Inflammatory macrophage treated with lipopolysaccharide for 4 hours (primary cell): ENCODE measurements at places on chromosomes 16 and 17.

DNA sequence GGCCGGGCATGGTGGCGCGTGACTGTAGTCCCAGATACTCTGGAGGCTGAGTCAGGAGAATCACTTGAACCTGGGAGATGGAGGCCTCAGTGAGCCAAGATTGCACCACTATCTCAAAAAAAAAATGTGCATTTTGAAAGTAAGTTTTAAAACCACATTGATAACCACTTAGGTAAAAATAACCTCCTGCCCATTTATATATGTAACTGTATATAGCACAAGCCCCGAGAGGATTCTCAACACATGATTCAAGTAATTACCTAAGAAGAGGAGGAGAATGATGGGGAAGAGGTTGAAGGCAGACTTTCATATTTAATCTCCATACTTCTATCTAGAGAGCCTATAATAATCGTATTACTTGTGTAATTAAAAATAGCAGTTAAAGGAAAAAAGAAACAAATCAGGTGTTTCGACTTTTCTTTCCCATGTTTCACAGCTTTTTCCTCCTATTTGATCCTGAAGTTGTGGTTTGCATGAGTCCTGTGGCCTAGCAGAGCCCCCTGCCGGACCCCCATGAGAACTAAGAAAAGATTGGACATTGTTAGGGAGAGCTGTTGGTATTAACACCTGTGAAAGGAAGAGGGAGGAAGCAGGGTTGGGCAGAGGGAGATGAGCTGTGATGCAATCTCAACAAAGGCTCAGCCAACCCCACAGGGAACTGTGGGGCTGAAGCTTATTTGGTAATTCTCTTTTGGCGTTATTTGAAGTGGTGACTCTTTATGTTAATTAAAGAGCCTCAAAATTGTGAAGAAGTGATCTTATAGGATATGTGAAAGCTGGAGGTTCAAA, 22.1 kb downstream of the PMFBP1 start:
- no peak for DNase-seq

DNA sequence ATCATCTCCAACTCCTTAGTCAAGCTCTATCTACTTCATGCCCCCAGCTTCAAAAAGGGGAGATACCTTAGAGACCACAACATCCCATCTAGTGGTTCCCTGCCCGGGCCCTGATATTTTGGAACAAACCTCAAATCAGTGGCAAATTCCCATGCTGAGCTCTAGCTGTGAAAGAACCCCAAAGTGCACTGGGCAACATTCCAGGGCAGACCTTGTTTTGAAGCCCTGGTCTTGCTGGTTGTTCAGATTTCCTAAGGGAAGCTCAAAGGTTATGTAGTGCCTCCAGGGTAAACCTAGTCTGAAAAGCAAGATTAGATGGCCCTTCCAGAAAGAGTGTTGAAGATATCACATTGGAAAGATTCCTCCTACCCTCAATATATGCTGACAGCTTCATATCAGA, 16.3 kb downstream of the FAM117A start:
- DNase-seq = no peak

DNA sequence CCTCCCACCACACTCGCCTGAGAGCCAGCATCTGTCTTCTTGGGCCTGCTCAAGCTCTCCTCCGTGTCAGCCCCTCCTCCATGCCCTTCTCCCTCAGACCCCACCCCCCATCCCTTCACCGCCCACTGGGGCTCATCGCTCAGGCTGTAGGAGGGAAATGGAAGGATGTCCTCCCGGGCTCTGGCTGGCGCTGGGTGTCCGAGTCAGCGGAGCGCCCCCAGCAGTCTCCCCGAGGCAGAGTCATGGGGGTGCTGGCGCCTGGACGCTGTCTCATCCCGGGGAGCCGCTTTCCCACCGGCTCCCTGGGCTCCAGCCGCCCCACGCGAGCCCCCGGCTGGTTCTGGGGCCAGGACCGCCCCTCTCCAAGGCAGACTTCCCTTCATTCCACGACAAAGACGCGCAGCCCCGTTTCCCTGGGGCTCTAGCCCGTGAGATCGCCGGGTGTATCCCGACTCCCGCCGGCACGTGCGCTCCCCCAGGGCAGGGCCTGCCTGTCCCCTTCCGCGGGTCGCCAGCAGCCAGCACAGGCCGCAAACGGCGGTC, 428 bp upstream of the ANTKMT start:
- DNase-seq = no peak

DNA sequence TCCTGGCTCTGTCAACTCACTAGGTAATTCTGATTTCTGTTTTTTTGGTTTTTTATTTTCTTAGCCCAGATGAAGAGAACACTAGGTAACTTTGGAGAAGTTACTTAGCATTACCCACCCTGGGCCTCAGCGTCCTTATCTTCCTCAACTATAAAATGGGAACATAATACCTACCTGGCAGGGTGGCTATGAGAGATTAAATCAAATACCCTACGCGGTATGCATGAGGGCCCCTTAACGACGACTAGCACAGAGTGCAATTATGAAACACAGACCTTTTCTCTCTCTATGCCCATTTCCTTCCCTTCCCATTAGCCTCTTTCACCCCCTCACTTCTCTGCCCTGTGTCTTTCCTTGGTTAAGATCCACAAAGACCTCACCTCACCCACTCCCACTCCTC, 11.1 kb downstream of the XPO6 start:
- DNase-seq = no peak

GRCh38 chr17:66724581-66725341, 110.2 kb upstream of the CACNG5 start:
- no peak for DNase-seq

- no peak for DNase-seq
Observed at GRCh38 chr17:54439816-54440215, 460.8 kb upstream of the TOM1L1 start.

DNA sequence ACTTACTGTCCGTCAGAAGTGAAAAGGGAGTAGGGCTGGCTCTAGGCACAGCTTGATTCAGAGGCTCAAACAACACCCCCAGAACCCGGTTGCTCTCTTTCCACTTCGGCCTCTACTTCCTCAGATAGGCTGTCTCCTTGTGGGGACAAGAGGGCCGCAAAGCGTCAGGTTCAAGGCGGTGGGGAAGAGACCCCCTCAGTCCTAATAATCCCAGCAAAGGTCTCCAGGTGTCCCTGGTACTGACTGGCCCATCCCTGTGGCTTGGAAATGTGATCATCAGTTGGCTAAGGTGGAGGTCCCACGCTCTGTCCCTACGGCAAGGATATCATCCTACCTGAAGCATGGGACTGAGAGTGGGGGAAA, 26.0 kb downstream of the NGFR start:
- no peak for DNase-seq

- peak; percentile 47 for DNase-seq
Observed at GRCh38 chr17:77863814-77864161, 94.7 kb upstream of the TNRC6C start.

DNA sequence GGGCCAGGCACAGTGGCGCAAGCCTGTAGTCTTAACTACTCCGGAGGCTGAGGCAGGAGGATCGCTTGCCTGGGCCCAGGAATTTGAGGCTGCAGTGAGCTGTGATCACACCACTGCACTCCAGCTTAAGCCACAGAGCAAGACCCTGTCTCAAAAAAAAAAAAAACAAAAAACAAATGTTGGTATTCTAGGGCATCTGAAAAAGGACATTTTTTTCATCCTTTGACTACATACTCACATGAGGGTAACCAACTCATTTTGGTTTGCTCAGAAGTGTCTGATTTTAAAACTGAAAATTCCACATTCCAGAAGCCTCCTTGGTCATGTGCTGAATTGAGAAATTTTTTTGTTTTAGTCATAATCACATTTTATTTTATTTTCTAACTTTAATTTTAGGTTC, 12.7 kb upstream of the C16orf82 start:
- no peak for DNase-seq

DNA sequence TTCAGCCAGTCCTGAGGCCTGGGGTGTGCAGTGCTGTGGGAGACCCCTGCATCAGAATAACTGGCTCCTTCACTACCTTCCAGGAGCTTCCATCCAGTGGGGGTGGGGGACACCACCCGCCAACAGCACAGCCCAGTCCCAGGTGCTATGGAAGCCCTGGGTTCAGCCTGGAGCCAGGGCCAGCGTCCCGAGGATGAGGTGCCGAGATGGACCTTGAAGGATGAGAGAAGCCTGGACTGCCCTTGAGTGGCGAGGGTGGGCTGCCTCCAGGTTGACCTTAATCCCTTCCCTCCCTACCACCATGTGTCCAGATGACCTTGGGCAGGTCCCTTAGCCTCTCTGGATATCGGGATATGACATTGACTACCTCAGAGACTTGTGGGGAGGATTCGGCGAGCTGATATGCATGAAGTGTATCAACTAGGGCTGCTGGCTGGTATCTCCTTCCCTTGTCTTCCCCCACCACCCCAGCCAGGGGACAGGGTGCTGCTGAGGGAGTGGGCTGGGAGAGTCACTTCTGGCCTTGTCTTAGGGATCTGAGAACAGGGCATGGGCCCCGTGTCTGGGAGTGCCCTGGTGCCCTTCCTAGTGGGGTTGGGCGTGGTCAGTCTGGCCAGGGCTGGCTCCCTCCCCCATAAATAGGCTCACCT, 14.2 kb upstream of the LASP1NB start:
- DNase-seq = no peak

- no peak for DNase-seq
Observed at GRCh38 chr17:65208717-65209116, 71.5 kb downstream of the RGS9 start.

DNA sequence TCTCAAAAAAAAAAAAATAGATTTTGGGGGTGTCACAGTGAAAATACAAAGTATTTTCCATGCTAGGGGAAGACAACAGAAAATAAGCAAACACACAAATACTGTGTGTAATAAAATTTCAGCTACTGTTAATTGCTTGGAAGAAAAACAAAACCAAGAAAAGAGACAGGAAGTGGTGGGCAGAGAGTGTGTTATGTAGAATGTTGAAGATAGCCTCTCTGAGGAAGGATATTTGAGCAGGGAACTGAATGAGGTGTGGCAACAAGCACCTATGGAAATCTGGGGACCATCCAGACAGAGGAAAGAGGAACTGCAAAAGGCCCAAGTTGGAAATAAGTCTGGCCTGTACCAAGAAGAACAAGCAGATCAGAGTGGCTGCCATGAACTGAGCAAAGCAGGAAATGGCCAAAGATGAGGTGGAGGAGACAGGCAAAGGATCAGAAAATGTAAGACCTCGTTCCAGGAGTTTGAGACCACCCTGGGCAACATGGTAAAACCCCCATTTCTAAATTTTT, 7.8 kb upstream of the USP31 start:
- no peak for DNase-seq

DNA sequence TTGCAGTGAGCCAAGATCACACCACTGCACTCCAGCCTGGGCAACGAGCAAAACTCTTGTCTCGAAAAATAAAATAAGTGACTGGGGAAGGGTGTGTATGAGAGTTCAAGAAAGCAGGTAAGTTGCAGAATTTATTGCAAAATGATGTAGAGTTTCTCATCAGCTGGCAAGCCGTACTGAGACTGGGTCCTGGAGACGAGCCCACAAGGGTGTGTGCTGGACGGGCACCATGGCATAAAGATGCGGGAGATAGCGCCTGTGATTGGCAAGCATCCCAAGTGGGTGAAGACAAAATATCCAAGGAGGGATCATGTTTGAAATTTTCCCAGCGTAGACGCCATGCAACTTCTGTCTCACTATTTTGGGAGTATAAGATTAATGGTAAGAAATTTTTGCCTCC, 59.4 kb downstream of the WNT3 start:
- DNase-seq = no peak

DNA sequence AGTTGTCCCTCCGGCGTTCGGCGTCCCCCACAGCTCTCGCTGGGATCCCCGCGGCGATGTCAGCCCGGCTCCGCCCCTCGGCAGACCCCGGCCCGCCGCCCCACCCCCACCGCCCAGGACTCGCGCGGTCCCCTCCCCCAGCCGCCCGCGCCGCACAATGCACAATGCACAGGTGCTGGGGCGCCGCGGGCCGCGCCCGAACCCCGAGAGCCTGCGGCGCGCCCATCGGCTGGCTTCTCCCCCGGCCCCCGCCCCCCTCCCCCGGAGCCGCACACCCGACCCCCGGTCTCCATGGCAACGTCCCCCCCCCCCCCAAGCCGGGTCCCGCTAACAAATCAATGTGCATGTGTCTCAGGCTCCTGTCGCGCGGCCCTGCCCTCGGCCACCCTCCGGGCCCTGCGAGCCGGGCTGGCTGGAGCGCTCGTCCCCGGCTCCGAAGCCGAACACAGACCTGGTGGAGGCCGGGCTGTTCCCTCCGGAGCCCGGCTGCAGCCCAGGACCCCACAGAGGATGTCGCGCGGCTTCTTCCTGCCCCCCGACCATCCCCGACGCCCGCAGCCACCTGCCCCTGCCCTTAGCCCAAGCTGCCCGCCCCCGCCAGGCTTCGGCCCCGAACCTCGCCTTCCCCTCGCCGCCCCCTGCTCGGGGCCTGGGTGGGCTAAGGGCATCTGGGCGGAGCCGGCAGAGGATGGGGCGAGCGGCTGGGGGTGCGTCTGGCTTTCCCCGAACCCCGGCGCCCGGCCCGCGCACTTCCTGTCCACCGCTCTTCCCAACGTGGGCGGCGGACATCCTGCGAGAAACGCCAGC, 818 bp upstream of the CBX8 start:
- no peak for DNase-seq

GRCh38 chr17:27878776-27879562, 14.2 kb downstream of the LYRM9 start:
- no peak for DNase-seq

- DNase-seq = no peak
Observed at GRCh38 chr16:24852281-24852721, 6.5 kb downstream of the SLC5A11 start.

GRCh38 chr16:84844559-84845495, 25.0 kb downstream of the CRISPLD2 start:
- DNase-seq = no peak

GRCh38 chr17:58388302-58389190, 28.8 kb downstream of the RNF43 start:
- no peak for DNase-seq

GRCh38 chr16:86998196-86999001, 318.8 kb downstream of the C16orf95 start:
- DNase-seq = no peak

DNA sequence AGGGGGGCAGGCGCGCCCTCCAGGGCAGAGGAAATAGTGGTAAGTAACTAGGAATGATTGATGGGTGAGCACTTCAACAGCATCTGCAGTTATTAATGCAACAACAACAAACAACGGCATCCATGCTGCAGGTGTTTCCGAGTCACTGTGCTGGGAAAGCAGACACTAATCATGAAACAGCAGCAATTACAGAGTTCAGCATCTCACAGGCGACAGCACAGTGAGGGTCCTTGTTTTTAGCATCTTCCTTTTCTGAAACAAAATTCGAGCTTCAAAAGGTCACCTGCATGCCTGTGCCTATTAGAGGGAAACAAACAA, 191.9 kb downstream of the SLC39A11 start:
- DNase-seq = no peak

DNA sequence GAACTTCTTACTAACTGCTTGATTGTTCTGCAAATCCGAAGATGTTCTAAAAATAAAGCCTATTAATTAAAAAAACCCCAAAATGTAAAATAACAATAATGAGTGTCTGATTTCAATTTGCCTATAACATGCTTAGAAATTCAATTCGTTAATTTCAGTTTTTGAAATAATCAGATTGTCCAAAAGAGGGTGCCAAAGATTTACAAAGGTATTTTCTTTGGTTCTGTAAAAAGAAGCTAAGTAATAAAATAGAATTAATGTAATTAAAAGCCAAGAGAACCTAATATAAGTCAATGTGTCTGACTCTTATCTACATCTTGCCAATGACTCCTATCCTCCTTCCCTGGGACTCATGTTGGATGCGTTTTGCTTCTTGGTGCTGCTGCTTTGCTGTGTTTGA, 75.0 kb upstream of the CPHXL start:
- no peak for DNase-seq
